ENCODE measurements at places on chromosomes 1 and 21.

GRCh38 chr1:10064416-10065343, 31.9 kb downstream of the UBE4B start:
- no peak for DNase-seq

- no peak for DNase-seq
These were observed 23.6 kb downstream of the TGFB2 start for GRCh38 chr1:218368686-218369085.

DNA sequence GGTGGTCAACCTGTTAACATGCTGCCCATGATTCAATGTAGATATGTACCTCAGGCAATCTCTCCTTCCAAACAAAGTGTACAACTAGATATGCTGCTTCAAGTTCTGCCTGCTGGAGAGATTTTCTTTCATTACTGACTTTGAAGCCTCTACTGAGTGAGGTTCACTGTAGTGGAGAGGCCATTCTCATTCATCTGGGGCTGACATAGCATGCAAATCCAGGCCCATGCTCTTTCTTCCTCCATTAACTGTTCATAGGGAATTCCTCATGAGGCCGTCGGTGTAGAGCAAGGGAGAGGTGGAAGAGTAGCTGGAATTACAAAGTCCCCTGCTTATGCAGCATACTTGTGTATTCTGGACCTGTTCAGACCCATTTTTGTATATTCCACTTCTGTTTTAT, 38.6 kb downstream of the VANGL2 start:
- no peak for DNase-seq

DNA sequence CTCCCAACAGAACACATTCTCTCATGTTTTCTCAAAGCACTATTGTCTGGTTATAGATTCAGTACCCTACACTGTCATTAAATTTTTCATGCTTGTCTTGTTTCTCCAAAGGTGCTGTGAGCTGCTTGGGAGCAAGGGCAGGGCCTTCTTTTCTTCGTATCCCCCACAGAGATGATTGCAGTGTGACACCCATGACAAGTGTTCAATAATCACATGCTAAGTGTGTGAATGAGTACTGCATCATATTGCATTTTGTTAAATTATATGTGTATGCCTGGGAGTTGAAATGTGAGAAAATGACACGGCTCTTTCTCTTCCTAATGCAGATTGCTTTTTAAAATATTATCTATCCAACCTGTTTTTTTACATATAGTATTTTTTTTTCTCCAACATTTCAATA, 57.3 kb upstream of the MAGI3 start:
- no peak for DNase-seq

Measured in stimulated activated CD4-positive, alpha-beta T cell treated with anti-CD3 and anti-CD28 coated beads, Interleukin-1b, Interleukin-23, amount 100 ng/mL, for 1 hour (primary cell).